Myocyte (in vitro differentiated cells): ENCODE measurements at places on chromosomes 13 and 19. TPM values are rescaled to one million over a fixed set of nuclear protein-coding genes. Genes with fewer than 3 reads are reported as not detected.

Gene PLK5
- not detected in 2 replicates for total RNA-seq

Gene KLF12
- 36.9 and 38.7 TPM in 2 replicates for total RNA-seq

Gene MAMSTR
- 8.7 and 16.2 TPM in 2 replicates for total RNA-seq

Gene CEACAM3
- total RNA-seq = not detected in 2 replicates

Gene FGF21
- not detected in 2 replicates for total RNA-seq

Gene CRX
- total RNA-seq = not detected in 2 replicates

Gene KIRREL2
- not detected in 2 replicates for total RNA-seq

Gene CATSPERD
- total RNA-seq = not detected in 2 replicates

Gene NFIX
- 17.7 and 23.3 TPM in 2 replicates for total RNA-seq

Gene GADD45B
- total RNA-seq = 8.6 and 16.9 TPM in 2 replicates

Gene P2RY11
- total RNA-seq = 3.1 and 4.0 TPM in 2 replicates

Gene KIR3DL1
- total RNA-seq = not detected in 2 replicates

Gene SHISA7
- not detected in 2 replicates for total RNA-seq

Gene BORA
- total RNA-seq = 3.7 and 7.4 TPM in 2 replicates

Gene WASF3
- total RNA-seq = 12.5 and 16.1 TPM in 2 replicates

Gene OR7C1
- 0.05 and 0.24 TPM in 2 replicates for total RNA-seq

Gene ONECUT3
- not detected in 2 replicates for total RNA-seq

Gene ARGLU1
- total RNA-seq = 59.6 and 66.2 TPM in 2 replicates

Gene NTN5
- 0.08 and 0.42 TPM in 2 replicates for total RNA-seq

Gene KIR2DL3
- not detected in 2 replicates for total RNA-seq

Gene ZNF837
- 5.5 and 5.8 TPM in 2 replicates for total RNA-seq

Gene PSG3
- not detected in 2 replicates for total RNA-seq

Gene PINLYP
- 0.94 TPM in 1 of 2 replicates, not detected in the other for total RNA-seq

Gene SLC6A16
- total RNA-seq = 0.51 and 2.0 TPM in 2 replicates

Gene LINGO3
- not detected in 2 replicates for total RNA-seq

Gene PSG2
- total RNA-seq = 0.16 TPM in 1 of 2 replicates, not detected in the other

Gene ZNF563
- total RNA-seq = 3.4 and 4.3 TPM in 2 replicates

Gene SLC15A1
- not detected in 2 replicates for total RNA-seq

Gene TEAD2
- 43.8 and 45.3 TPM in 2 replicates for total RNA-seq
